SK-MEL-5 (cell line): ENCODE measurements at places on chromosomes 1 and 21.

- DNase-seq: no peak
Observed at GRCh38 chr1:25569597-25570396, 26.4 kb downstream of the LDLRAP1 start.

GRCh38 chr1:78088486-78088885 is 42.7 kb downstream of the GIPC2 start:
- DNase-seq: no peak

GRCh38 chr1:108704496-108704895 is 8.2 kb upstream of the FNDC7 start:
- DNase-seq: no peak

DNA sequence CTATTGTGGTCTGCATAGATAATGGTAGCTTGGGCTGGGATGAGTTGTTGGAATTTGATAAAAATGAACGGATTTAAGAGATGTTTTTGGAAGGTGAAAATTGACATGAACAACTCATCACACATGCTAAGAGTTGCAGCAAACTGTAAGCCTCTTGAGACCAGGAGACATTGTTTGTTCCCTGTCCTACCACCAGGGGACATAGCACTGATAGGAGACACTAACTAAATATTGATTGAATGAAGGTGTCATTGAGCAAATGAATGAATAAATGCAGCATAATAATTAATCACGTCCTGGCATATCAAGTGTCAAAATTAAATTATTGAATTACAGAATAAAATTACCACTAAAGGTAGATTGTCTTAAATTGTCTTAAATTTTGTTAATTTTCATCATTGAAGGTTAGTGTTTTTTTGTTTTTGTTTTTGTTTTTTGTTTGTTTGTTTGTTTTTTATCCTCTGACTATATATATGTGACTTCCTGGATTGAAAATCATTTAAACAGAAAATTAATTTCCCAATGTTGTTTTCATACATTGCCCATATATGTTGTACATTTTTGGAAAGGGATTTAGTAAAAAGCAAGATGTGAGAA is 285.3 kb upstream of the C1orf105 start:
- DNase-seq: peak; percentile 31

DNA sequence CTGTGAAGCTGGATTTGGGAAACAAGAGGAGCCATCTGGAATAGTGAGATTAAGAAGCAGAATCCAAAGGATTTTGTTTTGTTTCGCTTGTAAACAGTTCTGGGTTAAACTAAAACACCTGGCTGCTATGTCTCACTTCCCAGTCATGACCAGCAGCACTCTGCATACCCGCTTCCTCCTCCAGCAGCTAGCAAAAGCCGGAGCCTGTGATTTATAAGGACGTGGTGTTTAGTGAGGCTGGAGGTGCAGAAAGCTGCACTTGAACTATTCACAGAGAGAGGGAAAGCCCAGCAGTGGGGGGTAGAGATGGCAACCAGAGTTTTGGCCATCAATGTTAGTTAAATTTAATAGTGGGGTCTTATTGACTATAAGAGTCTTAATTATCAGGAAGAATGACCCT is 240.2 kb downstream of the AJAP1 start:
- DNase-seq: no peak

- DNase-seq: no peak
Observed at GRCh38 chr1:47676311-47677054, 238.6 kb downstream of the FOXD2 start.

DNA sequence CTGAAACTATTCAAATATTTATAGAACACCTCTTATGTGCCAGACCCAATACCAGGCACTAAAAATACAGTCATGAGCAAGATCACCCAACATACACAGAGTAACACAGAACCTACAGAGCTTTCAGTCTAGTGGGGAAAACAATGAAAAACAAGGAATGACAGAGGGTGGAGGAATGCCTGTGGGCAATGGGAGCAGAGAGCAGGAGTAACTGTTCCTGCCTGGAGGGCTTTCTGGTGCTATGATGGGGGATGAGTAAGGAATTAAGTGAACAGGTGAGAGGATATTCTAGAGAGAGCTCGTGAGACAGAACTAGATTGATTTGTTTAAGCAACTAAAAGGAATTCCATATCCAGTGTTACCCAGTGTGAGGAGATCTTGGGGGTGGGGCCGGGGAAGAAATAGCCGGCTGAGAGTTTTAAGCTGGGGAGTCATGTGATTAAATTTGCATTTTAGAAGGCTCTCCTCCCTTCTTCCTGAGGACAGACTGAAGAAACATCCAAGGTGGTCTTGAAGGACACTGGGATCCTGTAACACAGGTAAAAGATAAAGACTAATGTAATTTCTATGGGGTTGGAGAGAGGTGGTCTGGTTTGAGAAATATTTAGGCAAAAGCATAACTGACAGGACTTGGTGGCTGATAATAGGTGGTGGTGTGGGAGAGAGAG is 2.1 kb upstream of the CD53 start:
- no peak for DNase-seq

GRCh38 chr1:212930986-212931678 is 19.2 kb upstream of the VASH2 start:
- DNase-seq: no peak

DNA sequence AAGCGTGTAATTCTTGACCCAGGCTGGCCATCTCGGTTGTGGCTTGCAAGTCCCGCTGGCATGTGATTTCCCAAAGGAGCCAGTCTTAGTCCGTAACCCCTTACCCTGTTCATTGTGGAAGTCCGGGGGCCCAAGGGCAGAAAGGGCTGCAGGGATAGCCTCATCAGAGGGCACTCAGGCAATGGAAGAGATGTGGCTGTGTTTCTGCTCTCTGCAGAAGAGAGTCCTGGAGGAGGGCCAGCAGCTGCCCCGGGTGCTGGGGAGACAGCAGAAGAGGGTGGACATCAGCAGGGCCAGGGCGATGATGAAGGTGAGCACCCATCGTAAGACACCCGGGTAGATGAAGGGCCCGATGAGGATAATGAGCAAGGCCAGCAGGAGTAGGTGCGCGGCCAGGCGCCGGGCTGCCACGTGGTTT is 830 bp downstream of the RNF186 start:
- DNase-seq: no peak

DNA sequence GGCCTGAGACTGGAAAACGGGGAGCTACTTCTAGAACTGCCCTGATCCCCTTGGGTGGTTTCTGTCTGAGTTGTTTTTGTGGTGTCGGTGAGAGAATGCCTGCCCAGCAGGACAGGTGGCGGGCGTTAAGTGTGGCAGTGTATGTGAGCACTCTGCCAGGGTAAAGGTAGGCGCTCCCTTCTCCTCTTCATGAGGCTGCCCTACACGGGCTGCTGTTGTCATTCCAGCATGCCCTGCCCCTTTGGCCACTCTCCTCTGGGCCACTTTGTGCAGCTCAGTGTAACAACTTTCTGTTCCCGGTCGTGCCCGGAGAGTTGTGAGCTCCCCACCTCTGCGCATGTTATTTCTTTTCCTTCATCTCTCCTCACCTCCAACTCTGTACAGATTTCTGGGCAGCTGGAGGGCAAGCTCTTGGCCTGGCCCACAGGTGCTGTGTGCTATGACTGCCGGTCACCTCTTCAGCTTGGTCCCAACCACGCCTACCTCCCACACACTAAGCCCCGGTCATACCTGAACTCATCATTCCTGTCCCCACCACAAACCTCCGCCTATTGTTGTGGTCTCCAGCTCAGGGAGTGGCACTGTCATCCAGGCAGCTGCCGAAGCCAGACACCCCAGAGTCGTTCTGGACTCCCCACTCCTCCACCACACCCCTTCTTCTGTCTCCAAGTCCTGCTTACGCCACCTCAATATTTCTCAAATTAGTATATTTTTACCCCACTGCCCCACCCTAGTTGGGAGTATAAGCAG is 69.0 kb downstream of the GADD45A start:
- no peak for DNase-seq

DNA sequence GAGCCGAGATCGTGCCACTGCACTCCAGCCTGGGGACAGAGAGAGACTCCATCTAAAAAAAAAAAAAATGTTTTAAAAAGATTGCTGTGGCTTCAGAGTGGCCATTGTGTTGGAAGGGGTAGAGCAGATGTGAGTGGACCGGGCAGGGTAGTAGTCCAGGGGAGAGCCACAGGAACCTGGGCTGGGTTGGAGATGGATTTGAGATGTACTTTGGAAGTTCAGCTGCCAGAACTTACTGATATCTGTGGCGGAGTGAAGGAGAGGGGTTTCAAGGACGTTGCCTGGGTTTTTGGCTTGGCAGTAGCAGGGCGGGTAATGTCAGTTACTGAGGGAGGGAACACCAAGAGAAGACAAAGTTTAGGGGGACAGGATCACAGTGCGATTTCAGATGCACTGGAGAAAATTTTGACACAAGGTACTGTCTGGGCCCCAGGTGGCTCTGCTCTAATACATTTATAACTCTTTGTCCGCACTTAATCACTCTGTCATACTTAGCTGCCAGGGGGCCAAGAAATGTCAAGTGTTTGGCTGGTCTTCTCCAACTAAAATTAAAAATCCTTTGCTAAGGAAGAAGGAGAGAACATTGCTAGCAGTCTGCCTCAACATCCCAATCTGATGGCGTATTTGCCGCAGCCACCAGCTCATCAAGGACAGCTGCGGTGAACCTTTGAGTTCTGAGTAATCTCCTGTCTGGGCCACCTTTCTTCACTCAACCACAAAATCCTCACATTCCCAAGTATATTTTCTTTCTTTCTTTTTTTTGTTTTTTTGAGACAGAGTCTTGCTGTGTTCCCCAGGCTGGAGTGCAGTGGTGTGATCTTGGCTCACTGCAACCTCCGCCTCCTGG is 9.6 kb downstream of the EPHX1 start:
- no peak for DNase-seq

DNA sequence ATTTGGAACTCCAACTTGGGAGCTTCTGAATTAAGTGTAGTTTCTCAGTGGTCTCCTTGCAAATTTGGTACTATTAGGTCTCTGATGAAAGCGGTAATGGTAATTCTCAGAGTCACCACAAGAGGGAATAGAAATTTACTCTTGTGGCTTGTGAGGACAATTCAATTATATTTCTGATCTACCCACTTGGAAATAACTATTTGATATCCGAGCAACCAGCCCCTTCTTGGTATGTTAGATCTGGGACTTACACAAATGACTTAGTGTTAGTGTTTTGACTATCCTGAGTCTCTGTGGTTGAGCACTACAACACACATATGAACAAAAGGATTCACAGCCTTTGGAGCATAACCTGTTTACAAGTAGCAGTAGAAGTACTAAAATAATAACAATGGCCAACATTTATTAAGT is 68.1 kb downstream of the RPS6KA1 start:
- peak; percentile 73 for DNase-seq

DNA sequence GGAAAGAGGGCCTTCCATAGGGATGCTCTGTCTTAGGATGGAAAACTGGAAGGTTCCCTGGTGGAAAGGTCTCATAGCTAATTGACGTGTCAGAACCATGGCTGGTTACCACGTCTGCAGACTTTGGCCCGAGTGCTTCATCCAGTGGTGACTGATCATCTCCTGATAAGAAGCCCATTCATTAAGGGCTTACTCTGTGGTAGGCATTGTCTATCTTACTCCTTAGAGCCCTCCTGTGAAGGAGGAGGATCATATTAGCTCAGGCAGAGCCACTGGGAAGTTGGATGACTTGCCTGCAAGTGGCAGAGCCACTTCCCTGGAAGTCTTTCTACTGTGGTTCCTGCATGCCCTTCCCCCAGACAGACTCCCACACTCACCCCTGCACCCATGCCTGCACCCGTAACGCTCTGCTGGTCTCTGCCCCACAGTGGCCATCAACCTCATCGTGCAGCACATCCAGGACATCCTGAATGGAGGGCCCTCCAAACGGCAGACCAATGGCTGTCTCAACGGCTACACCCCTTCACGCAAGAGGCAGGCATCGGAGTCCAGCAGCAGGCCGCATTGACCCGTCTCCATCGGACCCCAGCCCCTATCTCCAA is 79.9 kb downstream of the UCK2 start:
- DNase-seq: no peak

DNA sequence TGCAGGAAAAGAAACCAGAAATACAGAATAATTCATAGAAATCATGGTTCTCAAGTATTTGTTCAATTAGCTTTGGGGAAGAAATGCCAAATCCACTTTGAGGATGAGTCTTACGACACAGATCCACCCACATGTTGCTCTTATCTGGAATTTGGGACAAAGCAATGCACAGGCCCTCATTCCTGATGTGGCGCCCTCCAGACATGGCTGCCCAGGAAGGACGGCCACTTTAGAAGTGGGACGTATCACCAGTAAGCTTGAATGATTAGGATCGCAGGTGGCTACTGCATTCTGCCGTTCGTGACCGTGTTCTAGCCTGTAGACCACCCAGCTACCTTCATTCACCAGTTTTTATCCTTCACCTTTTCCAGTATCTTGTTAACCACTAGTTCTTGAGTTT is 20.1 kb upstream of the NCMAP start:
- no peak for DNase-seq

DNA sequence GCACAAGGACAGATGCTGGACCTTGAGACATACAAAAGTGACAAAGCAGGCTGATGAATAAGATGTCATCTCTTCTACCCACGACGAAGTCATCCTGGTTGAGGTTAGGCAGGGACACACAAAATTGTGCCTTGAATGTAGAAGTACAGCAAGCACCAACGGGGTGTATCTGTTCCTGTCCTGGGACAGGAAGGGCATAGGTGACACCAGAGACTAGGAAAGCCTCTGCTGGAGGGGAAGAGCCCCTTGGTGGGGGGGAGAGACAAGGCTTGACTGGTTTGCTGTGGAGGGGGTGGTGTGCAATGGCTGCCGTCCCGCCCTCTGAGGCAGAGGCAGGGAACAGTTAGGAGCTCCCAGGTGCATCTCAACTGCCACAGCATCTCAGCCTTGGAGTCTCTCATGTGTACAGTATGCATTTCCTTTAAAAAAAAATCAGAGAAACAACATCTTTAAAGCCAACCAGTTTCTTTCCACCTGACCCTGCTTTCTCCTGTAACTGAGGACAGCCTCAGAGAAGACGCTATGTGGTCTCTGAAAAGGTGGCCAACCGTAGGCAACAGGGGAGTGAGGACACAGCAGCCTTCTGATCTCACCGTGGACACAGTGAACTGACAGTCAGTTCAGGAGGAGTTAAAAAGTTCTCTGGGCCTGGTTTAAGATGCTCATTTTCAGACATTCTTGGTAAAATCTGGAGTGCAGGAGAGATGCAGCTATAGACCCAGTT is 17.7 kb upstream of the GFI1 start:
- DNase-seq: no peak

- no peak for DNase-seq
Observed at GRCh38 chr1:84839544-84839943, 53.5 kb downstream of the LPAR3 start.

DNA sequence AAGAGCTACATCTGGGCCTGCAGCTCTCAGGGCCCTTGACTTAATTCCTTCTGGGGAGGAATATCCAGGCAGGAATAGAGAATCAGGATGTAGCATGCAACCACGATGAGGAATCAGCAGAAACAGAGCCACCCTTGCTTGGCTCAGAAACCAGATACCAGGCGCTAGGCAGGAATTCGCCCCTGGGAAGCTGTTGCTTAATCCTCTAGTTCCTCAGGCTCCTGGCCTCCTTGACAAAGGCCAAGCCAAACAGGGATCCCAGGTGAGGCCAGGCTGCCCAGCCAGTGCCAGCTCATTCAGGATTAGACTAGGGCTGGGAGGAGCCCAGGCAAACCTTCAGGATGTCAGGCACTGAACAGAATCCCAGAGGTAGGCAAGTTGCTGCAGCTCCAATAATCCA is 48.2 kb upstream of the IRF2BP2 start:
- DNase-seq: no peak
